Fibroblast of lung (primary cell): ENCODE measurements at places on chromosomes 6 and 20. TPM values are rescaled to one million over a fixed set of nuclear protein-coding genes. Genes with fewer than 3 reads are reported as not detected.

DNA sequence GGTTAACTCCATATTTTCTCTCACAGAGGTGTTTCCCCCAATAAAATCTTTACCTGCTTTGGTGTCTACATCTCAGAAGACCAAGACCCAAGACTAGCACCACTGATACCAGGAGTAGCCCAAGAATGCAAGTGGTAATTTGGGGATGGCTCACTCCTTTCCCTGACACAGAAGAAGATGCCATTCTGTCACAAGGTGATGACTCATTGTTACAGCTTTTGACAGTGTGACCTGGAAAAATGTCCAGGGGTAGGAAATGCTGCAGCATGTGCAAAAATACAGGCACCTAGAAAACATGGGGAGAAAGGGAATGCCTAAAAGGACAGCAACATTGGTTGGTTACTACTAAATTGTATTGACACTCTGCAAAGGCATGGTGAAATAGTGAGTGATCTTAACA, 254.0 kb upstream of the GJE1 start:
- H3K27ac ChIP-seq, result no peak overlapping the region
- H3K4me1 ChIP-seq, result no peaks in the 10 kb centered on the region
- no peaks in the 10 kb centered on the region for H3K36me3 ChIP-seq
- no peaks in the 10 kb centered on the region for H3K27me3 ChIP-seq
- no peak overlapping the region for H3K4me3 ChIP-seq
- DNase-seq, result no peak

DNA sequence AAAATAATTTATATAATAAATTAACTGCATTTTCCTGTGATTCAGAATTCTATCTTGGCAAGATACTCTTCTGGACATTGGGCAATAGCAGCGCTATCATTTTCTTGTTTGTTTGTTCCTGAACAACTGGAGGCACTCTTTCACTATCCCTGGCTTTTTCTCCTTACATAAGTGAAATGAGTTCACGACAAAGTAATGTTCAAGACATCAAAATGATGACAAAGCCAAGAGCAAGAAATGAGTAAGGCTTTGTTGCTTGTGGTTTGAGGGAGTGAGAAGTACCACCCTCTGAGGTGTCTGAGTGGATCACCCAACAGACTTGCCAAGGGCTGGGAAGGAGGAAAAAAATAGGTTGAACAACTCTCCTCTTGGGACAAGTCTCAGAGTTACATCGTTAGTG, 466.6 kb upstream of the JAG1 start:
- no peak overlapping the region for H3K4me3 ChIP-seq
- no peaks in the 10 kb centered on the region for H3K4me1 ChIP-seq
- no peaks in the 10 kb centered on the region for H3K36me3 ChIP-seq
- DNase-seq, result peak; percentile 97

DNA sequence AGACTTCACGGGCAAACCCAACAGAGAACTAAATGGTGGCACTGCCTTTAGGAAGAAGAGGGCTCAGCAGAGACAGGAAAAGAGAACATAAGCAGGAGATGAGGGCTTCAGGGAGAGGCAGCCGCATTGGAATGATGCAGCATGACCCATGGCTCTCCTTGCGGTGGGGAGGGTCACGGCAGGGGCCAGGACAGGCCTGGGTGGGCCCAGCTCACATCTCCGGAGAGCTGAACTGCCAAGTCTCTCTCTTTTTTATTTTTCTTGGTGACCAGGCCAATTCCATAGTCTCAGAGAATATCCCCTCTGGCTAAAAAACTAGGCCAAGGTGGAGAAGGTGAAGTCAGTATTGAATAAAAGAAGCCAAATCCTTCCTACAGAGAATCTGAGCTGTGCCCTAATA, 77.5 kb upstream of the TRAF3IP2 start:
- DNase-seq, result no peak
- no peaks in the 10 kb centered on the region for H3K27me3 ChIP-seq
- peaks cover 8% of the 10 kb centered on the region for H3K4me1 ChIP-seq
- no peaks in the 10 kb centered on the region for H3K36me3 ChIP-seq
- no peak overlapping the region for H3K27ac ChIP-seq
- no peak overlapping the region for H3K4me3 ChIP-seq

GRCh38 chr6:114611696-114612095, 268.9 kb upstream of the HS3ST5 start:
- H3K27me3 ChIP-seq, result no peaks in the 10 kb centered on the region
- H3K36me3 ChIP-seq, result no peaks in the 10 kb centered on the region
- H3K4me3 ChIP-seq, result no peak overlapping the region
- no peaks in the 10 kb centered on the region for H3K4me1 ChIP-seq

WFDC2 gene
- total RNA-seq, result not detected in 2 replicates

SALL4 gene
- total RNA-seq, result 0.51 and 1.5 TPM in 2 replicates
